ENCODE measurements at places on chromosomes 1 and 21. TPM values are rescaled to one million over a fixed set of nuclear protein-coding genes. Genes with fewer than 3 reads are reported as not detected.

- no peaks in the 10 kb centered on the region for H3K27me3 ChIP-seq
- peaks cover 19% of the 10 kb centered on the region for H3K4me1 ChIP-seq
- H3K36me3 ChIP-seq: peaks cover 4% of the 10 kb centered on the region
- H3K27ac ChIP-seq: no peak within 1 kb of the TSS
- peak; percentile 64 for DNase-seq
- H3K4me3 ChIP-seq: peak within 1 kb of the TSS; percentile 78
These were observed at the start of gene CERS2 for GRCh38 chr1:150974580-150975478. CERS2 (minus strand) TSS chr1:150974835; CDS start chr1:150969090, 5,745 bp downstream.

- H3K36me3 ChIP-seq: no peaks in the 10 kb centered on the region
- no peak overlapping the region for H3K27ac ChIP-seq
- H3K4me1 ChIP-seq: no peaks in the 10 kb centered on the region
- H3K4me3 ChIP-seq: no peak overlapping the region
These were observed 244.5 kb downstream of the NEGR1 start for GRCh38 chr1:72037745-72038343.

DNA sequence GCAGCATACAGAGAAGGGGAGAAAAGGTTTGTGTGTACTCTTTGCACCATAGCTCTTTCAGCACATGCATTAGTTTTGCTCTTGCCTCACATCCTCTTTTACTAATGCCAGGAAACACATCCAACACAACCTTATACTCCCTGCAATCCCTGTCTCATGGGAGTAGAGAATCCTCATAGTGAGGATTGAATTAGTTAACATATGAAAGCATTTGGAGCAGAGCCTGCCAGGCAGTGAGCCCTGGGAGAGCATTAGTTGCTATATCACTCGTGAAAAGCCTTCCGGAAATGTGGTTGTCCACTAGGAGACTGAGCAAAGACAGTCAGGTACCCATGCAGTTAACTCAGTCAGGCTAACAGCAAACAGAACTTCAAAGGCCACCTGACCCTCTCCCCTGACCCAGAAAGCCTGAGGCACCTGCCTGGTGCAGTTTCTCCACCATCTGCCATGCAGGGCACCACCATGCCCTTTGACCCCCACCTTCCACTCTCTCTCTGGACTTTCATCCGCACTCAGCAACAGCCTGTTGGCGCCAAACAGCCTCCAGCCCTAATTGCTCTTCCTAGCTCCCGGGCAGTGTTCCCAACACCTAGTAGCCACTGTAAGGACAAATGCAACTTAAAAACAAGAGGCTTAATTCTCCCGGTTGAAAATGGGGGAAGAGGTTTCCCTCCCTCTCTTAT lies 14.9 kb upstream of the AGT start:
- no peak for DNase-seq
- peaks cover 5% of the 10 kb centered on the region for H3K4me1 ChIP-seq
- no peaks in the 10 kb centered on the region for H3K27me3 ChIP-seq
- no peaks in the 10 kb centered on the region for H3K36me3 ChIP-seq
- H3K4me3 ChIP-seq: no peak overlapping the region

CBR3 gene
- total RNA-seq: 2.4 TPM

OR6K3 gene
- not detected for total RNA-seq

MRPL24 gene
- total RNA-seq: 29.0 TPM

DNA sequence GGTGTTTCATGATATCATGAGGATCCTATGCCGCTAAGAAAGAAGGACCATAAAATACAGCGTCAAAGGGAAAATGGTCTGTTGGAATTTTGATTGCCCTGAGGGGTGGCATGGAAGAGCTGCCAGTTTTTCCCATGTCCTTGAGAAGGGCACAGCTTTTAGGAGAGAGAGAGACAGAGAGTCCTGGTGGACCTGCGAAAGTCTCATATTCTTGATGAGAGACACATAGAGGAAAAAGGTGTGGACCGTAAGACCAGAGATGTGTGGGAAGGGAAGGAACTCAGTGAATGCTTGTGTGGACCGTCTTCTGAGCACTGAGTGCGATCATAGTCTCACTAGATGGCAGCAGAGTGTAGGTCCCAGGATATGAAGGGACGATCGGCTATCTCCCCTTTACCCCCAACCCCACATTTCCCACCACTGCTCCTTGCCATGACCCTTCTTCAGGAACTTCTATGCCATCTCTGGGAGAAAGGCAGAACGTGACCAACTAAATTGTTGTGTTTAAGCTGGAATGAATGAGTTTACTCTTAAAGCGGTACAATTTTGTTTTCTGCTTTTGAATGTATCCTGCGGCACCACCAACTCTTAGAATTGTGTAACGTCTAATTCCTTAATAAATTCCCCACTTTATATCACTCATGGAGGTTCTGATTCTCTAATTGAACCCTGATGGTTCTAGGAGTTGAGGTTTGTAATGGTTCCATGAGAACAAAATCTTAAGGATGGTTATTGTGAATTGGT lies 117.7 kb downstream of the CTH start:
- no peaks in the 10 kb centered on the region for H3K36me3 ChIP-seq
- no peaks in the 10 kb centered on the region for H3K4me1 ChIP-seq
- DNase-seq: peak; percentile 69
- H3K4me3 ChIP-seq: no peak overlapping the region
- H3K27ac ChIP-seq: no peak overlapping the region

GRCh38 chr1:200738949-200739651 lies 407 bp downstream of the CAMSAP2 start:
- peak; percentile 75 for DNase-seq
- H3K4me1 ChIP-seq: peaks cover 2% of the 10 kb centered on the region
- no peak overlapping the region for H3K27ac ChIP-seq
- H3K36me3 ChIP-seq: no peaks in the 10 kb centered on the region
- no peaks in the 10 kb centered on the region for H3K27me3 ChIP-seq

DNA sequence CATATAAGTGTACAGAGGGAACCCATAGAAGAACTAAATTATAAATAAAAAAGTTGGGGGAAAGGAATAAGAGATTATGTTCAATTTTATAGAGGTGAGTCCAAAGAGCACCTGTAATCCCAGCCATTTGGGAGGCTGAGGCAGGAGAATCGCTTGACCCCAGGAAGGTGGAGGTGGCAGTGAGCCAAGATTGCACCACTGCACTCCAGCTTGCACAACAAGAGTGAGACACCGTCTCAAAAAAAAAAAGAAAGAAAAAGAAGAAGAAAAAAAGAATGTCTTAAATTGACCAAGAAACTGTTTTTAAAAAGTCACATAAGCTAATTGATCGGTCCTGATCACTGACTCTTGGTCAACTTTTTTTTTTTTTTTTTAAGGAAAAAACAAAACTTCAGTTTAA lies 19.1 kb upstream of the ATF3 start:
- H3K4me1 ChIP-seq: no peaks in the 10 kb centered on the region
- no peaks in the 10 kb centered on the region for H3K36me3 ChIP-seq
- no peak overlapping the region for H3K27ac ChIP-seq
- H3K27me3 ChIP-seq: no peaks in the 10 kb centered on the region
- H3K4me3 ChIP-seq: no peak overlapping the region
- DNase-seq: no peak

DNA sequence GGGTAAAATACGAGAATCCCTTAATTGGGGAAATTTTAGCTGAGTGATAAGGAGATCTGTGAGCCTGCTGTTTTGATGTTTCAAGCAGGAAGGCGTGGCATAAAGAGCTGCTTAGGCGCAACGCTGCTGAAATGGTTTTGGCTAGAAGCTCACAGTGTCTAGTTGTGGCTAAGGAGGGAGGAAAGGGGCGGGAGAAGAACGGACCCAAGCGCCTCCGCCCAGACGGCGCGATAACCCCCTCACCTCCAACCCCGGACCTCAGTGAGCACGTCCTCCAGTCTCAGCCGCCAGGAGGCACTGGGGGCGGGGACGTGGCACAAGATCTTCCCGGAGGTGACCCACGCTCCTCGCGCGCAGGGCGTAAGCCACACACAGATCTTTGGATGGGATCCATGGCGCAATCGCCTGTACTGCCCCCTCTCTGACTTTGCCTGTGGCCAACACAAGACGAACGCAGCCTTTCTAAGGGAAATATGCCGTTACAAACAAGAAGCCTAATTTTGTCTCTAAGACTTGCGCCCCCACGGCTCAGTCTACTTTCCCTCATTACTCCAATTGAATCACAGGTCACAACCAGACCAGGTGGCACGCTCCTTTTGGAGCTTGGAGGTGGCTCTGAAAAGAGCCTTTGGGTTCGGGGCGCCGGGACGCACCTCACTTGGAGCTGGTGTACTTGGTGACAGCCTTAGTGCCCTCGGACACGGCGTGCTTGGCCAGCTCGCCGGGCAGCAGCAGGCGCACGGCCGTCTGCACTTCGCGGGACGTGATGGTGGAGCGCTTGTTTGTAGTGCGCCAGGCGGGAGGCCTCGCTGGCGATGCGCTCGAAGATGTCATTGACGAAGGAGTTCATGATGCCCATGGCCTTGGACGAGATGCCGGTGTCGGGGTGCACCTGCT lies 23.4 kb upstream of the RNF187 start:
- DNase-seq: peak; percentile 80
- no peaks in the 10 kb centered on the region for H3K4me1 ChIP-seq
- H3K36me3 ChIP-seq: no peaks in the 10 kb centered on the region
- H3K27ac ChIP-seq: no peak overlapping the region
- peak overlapping the region; percentile 68 for H3K4me3 ChIP-seq

DNA sequence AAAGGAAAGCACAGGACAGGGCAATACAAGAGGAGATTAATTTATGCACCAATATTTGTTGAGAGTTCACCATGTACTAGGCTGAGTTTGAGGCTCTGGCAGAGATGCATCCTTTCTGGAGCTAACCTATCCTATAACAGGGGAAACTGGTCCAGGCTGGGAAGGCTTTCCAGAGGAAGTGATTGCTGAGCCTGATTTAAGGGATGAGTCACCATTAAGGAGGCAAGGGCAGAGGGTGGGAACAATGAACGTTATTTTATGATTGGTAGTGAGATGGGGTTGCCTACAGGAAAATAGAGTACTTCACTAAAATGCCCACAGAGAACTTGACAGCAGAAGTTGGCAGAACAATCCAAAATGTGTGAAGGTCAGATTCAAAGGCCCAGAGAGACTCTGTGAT lies 141.4 kb downstream of the PLPP3 start:
- peaks cover 9% of the 10 kb centered on the region for H3K27me3 ChIP-seq
- H3K27ac ChIP-seq: no peak overlapping the region
- H3K36me3 ChIP-seq: no peaks in the 10 kb centered on the region
- H3K4me1 ChIP-seq: peaks cover 15% of the 10 kb centered on the region
- H3K4me3 ChIP-seq: no peak overlapping the region

DNA sequence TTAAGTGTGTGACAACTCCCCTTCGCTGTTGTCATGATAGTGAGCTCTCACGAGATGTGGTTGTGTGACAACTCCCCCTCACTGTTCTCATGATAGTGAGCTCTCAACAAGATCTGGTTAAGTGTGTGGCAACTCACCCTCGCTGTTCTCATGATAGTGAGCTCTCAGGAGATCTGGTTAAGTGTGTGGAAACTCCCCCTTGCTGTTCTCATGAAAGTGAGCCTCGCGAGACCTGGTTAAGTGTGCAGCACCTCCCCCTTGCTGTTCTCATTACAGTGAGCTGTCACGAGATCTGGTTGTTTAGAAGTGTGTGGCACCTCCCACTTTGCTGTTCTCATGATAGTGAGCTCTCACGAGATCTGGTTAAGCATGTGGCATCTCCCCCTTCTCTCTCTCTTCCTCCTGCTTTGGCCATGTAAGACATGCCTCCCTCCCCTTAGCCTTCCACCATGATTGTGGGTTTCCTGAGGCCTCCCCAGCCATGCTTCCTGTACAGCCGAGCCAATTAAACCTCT lies 25.1 kb upstream of the LSS start:
- no peak overlapping the region for H3K4me3 ChIP-seq
- no peak for DNase-seq
- no peak overlapping the region for H3K27ac ChIP-seq
- H3K27me3 ChIP-seq: no peaks in the 10 kb centered on the region
- H3K36me3 ChIP-seq: peaks cover 84% of the 10 kb centered on the region

SMCP gene
- not detected for total RNA-seq

DNA sequence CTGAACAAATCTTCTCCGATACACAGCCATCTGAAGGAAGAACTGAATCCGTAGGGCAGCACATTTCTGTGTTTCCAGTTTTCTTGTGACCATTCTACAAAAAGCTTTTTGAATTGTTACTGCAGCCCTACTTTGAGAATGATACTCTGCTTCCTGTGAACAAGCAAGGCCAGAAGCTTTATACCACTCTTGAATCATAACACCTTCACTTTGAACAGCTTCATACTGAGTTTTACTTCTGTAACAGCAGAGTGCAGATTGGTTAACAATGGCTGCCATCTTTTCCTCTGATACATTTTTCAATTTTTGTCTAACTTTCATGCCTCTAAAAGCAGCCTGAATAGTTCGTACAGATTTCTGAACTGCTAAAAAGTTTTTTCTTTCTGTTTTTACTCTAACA lies 33.6 kb upstream of the F13B start:
- no peaks in the 10 kb centered on the region for H3K27me3 ChIP-seq
- no peak overlapping the region for H3K27ac ChIP-seq
- H3K4me3 ChIP-seq: no peak overlapping the region
- H3K36me3 ChIP-seq: peaks cover 54% of the 10 kb centered on the region

- no peak overlapping the region for H3K4me3 ChIP-seq
- H3K36me3 ChIP-seq: no peaks in the 10 kb centered on the region
- H3K27ac ChIP-seq: no peak overlapping the region
- H3K27me3 ChIP-seq: peaks cover 1% of the 10 kb centered on the region
- no peaks in the 10 kb centered on the region for H3K4me1 ChIP-seq
- no peak for DNase-seq
These were observed 12.8 kb upstream of the LRRC52 start for GRCh38 chr1:165531021-165531420.

OLIG1 gene
- 0.33 TPM for total RNA-seq

- H3K27me3 ChIP-seq: no peaks in the 10 kb centered on the region
- H3K4me1 ChIP-seq: no peaks in the 10 kb centered on the region
- DNase-seq: no peak
- H3K27ac ChIP-seq: no peak overlapping the region
These were observed 19.9 kb upstream of the KIF14 start for GRCh38 chr1:200640373-200640962.

DNA sequence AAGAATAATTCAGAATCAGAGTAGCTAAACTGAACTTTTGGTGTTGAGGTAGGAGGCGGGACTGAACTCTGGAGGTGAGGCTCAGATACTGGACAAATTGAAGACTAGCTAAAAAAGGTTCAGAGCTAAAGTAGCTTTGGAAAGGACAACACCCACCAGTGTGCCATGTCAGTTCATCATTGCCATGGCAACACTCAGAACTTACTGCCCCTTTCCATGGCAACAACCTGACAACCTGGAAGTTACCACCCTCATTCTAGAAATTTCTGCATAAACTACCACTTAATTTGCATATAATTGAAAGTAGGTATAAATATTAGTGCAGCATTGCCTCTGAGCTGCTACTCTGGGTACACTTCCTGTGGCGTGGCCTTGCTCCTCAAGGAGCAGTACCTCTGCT lies 30.3 kb upstream of the POGK start:
- no peaks in the 10 kb centered on the region for H3K4me1 ChIP-seq
- no peaks in the 10 kb centered on the region for H3K27me3 ChIP-seq
- DNase-seq: no peak
- H3K4me3 ChIP-seq: no peak overlapping the region
- no peak overlapping the region for H3K27ac ChIP-seq

- no peak for DNase-seq
- peaks cover 2% of the 10 kb centered on the region for H3K4me1 ChIP-seq
- H3K36me3 ChIP-seq: no peaks in the 10 kb centered on the region
These were observed 76.5 kb downstream of the GALNT2 start for GRCh38 chr1:230143534-230143933.

CHD5 gene
- 0.99 TPM for total RNA-seq

- no peaks in the 10 kb centered on the region for H3K27me3 ChIP-seq
- H3K27ac ChIP-seq: no peak overlapping the region
- no peaks in the 10 kb centered on the region for H3K4me1 ChIP-seq
- H3K4me3 ChIP-seq: peak overlapping the region; percentile 47
- no peak for DNase-seq
- H3K36me3 ChIP-seq: peaks cover 40% of the 10 kb centered on the region
These were observed 1.8 kb downstream of the RAB13 start for GRCh38 chr1:153984123-153984894.

GRCh38 chr1:246153796-246154212 lies 353.3 kb downstream of the SMYD3 start:
- no peak overlapping the region for H3K27ac ChIP-seq
- no peaks in the 10 kb centered on the region for H3K27me3 ChIP-seq
- H3K4me1 ChIP-seq: no peaks in the 10 kb centered on the region

SUSD4 gene
- total RNA-seq: 4.2 TPM

SAMSN1 gene
- 4.6 TPM for total RNA-seq

Data from H9 (cell line).